ENCODE measurements at places on chromosomes 1 and 21. TPM values are rescaled to one million over a fixed set of nuclear protein-coding genes. Genes with fewer than 3 reads are reported as not detected.
A peak's percentile ranks its signal among the peaks of the same experiment; 100 is the strongest.

GATAD2B gene
- 45.4 TPM for total RNA-seq

C1orf94 gene
- not detected for total RNA-seq

AUNIP gene
- 3.3 TPM for total RNA-seq

SMPDL3B gene
- total RNA-seq: 3.3 TPM

ZFP69B gene
- 4.0 TPM for total RNA-seq

DNAH14 gene
- 21.6 TPM for total RNA-seq

MYCL gene
- 20.1 TPM for total RNA-seq

FCGR2B gene
- not detected for total RNA-seq

FAM78B gene
- total RNA-seq: 1.3 TPM

SEC16B gene
- total RNA-seq: 0.49 TPM

LRRC53 gene
- not detected for total RNA-seq

KCNC4 gene
- total RNA-seq: 37.4 TPM

- no peak for DNase-seq
Observed at GRCh38 chr1:172818841-172819527, 160.1 kb downstream of the FASLG start.

GRCh38 chr1:77623066-77623465 is 59.4 kb downstream of the ZZZ3 start:
- no peak for DNase-seq

- DNase-seq: no peak
Observed at GRCh38 chr1:25770541-25771220, 29.3 kb upstream of the SELENON start.

GRCh38 chr1:222464841-222465210 is 83.1 kb downstream of the HHIPL2 start:
- DNase-seq: peak; percentile 64

GRCh38 chr1:244974106-244974505 is 109.8 kb upstream of the HNRNPU start:
- DNase-seq: no peak

DNA sequence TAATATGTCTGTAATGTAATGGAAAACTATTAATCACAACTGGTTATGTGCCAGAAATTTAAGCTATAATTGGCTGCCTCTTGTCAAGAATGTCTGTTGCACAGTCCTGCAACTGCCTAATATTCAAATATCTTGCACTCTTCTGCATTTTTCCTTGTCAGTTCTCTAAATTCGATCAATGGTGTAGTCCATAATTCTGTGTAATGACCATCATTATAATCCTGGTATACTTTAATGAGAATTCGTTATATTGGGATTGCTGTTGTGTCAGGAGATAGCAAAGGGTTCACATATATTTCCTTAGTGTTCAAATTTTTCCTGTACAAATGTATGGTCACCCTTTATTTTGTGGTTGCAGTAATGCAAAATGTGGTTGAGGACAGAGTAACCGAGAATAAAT is 4.8 kb downstream of the NTNG1 start:
- DNase-seq: no peak

DNA sequence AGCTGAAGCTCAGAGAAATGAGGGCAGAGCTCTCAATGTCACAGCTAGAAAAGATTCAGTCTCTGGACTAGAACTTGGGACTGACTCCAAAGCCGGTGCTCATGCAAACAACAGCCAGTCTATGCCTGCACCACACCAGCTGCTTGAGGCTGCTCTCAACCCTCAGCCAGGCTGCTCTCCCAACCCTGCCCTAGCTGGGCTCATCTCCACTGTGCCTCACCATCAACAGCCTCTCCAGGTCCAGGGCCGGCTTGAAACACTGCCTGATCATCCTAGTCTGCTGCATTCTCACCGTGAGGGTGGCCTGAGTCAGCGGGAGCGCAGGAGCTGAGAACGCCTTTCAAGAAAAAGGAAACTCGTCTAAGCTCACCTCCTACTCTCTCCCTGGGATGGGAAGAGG is 94.5 kb downstream of the PTPRU start:
- DNase-seq: no peak

- no peak for DNase-seq
Observed at GRCh38 chr1:88649932-88650331, 34.1 kb upstream of the PKN2 start.

DNA sequence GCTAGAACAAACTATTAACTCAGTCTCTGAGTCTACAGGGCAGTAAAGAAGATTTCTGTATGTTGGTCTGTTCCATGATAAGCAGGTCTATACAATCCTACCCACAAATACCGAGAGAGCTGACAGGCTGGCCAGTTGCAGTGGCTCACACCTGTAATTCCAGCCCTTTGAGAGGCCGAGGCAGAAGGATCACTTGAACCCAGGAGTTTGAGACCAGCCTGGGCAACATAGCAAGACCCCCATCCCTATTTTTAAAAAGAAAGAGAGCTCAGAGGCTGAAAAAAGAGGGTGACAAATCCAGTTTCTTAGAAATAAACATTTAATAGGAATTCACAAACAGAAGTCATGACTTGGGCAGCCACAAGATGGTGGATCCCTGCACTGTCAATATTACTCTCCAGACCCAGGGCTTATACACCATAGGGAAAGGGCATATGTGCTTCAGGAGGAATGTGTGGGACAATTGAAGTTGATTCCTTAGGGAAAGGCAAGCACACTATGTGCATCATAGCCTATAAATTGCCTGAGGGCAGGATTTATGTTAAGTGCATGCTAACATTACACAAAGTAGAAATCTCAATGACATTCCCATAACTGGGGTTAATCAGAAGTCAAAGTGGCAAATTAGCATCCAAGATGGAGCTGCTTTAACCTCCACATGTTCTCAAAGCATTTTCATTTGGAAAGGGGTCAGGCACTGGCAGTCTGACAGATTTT is 66.8 kb downstream of the SLC16A1 start:
- no peak for DNase-seq

DNA sequence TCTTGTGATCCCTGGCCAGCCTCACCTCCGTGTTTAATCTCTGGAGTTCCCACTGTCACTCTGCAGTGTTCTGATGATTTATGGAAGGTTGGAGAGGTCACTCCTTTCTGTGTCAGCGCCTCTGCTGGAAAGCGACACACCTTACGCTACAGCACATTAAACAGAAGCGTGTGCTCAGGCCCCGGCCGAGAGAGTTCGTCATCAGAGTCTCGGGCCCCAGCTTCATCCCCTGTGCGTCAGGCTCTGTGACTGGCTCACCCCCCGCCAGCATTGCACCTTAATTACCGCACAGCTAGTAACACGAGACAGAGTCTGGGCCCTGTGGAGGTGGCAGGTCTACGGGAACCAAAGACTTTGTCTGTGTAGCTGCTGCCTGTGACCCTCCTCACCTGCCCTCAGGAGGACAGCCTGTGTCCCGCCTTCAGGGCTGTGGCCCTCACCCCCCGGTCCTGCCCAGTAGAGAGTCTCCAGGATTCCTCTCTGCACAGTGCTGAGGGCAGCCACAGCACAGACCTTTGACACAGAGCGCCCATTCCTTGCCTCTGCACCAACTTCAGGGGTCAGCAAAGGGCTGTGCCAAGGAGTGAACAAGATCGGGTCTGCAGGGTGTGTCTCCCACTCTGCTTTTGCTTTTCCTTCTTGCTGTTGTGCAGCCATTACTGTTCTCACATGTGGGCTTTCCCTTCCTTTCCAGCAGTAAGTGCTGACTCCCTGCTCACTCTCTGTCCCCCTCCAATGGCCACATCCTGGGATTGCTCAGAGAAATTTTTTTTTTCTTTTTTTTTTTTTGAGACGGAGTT is 157.6 kb downstream of the PGBD5 start:
- peak; percentile 56 for DNase-seq

GRCh38 chr1:21742578-21742977 is 40.4 kb downstream of the USP48 start:
- no peak for DNase-seq

DNA sequence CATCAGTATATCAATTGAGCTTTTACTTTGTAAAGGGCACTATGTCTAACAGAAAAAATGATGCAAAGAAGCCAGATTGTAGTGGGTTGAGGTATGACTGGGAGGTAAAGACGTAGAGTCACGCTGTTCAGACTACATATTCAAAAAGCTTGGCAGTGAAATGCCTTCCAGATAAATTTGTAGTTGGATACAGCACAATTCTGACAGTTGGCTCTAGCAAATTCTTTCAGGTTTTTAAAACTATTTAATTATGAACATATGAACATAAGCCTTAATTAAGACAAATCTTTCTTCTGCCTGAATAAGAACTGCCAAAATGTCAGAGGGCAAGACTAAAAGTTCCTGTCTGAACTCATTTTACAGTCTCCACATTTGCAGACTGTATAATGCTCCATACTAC is 118.8 kb downstream of the DPYD start:
- no peak for DNase-seq

DNA sequence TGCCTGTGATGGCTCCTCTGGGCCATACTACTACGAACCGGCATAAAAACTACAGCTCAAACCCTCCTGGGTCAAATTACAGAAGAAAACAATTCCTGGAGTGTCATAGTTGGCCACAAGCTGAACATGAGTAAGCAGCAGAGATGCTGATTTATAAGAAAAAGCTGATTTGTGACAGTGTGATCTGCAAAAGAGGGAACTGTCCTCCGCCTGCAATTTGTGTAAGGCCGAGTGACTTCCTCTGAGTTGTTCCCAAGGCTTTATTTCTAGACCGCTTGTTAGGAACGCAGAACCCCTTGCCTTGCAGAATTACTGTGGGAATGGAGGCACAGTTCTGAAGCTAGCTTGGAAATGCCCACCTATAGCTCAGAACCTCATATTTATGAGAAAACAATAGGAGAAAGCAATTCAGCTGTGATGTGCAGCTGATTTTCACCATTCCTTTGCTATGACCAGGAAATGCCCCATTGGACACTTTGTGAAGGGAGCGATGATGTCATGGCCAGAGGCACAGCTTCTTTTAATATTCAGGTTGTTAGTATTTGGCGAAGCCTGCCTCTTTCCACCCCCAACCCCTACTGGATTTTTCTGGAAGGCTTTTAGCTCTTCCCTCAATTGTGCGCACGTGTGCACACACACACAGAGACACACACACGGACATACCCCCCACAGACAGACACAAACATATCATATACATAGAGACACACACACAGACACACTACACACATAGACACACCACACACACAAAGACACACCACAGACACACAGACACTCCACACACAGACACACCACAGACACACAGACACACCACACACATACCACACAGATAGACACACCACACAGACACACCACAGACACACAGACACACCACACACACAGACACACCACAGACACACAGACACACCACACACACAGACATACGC is 47.6 kb downstream of the IER5 start:
- DNase-seq: no peak

DNA sequence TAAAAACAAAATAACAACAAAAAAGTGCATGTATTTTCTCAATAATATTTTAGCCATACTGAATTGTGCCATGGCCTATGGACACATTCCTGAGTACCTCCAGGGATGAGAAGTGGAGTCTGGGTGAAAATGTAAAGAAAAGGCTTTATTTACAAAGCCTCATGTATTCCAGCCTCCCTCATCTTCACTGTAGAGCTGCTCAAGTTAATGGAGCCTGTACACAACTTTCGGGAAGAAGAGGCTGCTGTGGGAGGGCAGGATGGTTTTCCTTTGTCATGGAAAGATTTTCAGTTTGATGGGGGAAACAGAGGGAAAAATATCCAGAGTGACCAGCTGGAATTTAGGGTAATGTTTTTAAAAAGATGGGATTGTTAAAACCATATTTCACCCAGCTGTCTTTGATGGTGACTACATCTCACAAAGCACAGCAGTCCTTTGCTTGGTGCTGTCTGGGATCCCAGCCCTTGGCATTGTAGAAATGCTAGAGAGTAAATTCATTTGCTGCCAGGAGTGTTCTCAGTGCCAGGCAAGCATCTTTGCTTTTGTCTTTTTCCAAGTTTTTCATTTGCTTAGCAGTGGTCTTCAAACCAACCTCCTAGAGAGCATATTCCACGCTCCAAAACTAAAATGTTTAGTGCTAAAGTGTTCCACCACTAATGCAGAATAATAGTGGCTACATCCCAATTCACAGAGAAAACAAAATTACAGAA is 54.9 kb downstream of the DPT start:
- no peak for DNase-seq

- no peak for DNase-seq
Observed at GRCh38 chr1:98130408-98130807, 209.6 kb upstream of the DPYD start.

DNA sequence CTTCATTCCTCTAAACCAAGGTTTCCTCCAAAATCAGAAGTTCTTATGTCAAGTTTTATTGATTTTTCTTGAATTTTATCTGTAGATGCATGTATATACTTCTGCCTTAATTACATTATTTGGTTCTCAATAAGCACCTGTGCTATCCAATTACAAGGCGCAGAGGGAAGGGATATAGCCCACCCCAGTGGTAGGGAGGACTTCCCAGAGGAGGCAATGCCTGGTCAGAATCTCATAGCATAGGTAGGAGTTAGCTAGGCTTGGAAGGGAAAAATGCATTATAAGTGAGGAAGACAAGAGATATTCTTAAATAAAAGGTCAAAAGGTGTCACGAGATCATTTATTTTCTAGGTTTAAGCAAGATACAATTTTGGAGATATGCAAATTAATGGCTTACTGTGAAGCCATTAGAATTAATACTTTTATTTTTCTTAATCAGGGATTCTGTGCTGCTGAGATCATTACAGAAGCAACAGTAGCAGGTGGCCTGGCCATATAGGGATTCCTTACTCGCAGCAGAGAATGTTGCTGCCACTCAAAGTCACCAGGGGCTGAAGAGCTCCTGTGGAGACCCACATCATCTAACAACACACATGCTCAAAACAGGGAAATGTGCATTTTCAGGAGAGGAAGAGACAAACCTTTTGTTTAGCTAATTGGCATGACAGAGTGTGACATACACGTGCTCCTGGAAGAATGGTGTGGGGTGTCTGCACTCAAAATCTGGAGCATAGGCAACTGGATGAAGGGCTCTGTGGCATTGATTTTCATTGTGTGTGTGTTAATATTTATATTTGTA is 178.3 kb downstream of the ATG4C start:
- no peak for DNase-seq

DNA sequence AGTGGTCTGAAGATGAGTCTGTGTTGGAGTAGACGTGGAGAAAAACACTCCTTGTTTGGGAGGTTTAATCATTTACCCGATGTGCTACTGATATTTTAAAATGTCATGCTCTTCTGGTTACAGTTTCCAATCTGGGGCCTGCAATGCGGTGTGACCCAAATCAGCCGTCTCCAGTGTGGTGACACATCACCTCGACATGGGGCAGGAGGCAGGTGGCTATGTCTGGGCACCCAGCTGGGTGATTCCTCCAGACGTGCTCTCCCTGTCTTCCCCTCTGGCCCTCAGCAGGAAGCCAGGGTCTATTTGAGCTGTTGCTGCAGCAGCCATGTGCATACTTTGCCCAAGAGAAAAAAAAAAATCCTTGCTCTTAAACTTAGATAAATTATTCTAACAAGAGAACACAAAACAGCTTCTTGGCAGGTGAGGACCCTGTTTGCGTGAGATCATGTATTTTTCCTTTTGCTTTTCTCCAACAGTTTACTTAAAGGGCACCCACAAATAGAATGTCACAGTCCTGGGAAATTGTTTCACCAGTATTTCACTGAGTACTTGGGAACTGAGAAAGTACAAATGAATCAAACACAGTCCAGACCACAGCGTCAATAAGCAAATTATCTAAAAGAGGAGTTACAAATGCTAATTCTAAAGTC is 38.9 kb upstream of the MAP10 start:
- DNase-seq: no peak

- DNase-seq: no peak
Observed at GRCh38 chr1:204493145-204493983, 1.2 kb downstream of the PIK3C2B start.

GRCh38 chr1:226364514-226364899 is 43.4 kb downstream of the PARP1 start:
- DNase-seq: no peak

Data from endothelial cell (in vitro differentiated cells).